ENCODE measurements at places on chromosomes 13 and 19.

- DNase-seq: no peak
Observed at GRCh38 chr19:7611541-7612279, 16.0 kb downstream of the CAMSAP3 start.

- no peak for DNase-seq
Observed at GRCh38 chr13:99297331-99297730, 9.9 kb downstream of the GPR183 start.

DNA sequence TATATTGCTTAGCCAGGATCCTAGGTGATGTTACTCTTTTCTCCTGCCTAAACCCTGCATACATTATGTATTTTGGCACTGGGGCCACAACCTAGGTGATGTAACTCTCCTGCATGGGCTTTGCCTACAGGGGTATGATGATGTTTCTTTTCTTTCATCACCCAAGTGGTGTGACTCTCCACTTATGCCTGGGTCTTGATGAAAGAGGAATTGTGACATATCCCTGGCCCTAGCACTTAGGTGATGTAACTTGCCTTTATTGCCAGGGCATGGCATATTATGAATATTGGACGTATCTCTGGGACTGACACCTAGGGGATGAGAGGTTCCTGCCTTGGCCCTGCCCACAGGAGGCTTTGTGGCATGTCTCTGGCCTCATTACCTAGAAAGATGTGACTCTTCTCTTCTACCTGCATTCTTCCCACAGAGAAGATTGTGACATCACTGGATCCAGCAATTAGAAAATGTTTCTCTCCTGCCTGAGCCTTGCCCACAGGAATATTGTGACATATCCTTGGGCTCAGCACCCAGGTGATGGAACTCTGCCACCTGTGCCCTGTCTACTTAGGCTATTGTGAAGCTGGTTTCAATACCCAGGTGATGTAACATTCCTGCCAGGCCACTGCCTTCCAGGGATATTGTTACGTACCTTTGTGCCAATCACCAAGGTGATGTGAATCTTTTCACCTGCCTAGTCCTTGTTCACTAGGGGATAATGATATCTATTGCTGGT is 27.3 kb upstream of the ZNF254 start:
- DNase-seq: no peak

GRCh38 chr13:32682130-32682529 is 95.9 kb downstream of the PDS5B start:
- DNase-seq: no peak

GRCh38 chr19:34662919-34663318 is 14.0 kb downstream of the SCGB2B2 start:
- DNase-seq: no peak

GRCh38 chr13:35992964-35993363 is 138.2 kb downstream of the DCLK1 start:
- no peak for DNase-seq

DNA sequence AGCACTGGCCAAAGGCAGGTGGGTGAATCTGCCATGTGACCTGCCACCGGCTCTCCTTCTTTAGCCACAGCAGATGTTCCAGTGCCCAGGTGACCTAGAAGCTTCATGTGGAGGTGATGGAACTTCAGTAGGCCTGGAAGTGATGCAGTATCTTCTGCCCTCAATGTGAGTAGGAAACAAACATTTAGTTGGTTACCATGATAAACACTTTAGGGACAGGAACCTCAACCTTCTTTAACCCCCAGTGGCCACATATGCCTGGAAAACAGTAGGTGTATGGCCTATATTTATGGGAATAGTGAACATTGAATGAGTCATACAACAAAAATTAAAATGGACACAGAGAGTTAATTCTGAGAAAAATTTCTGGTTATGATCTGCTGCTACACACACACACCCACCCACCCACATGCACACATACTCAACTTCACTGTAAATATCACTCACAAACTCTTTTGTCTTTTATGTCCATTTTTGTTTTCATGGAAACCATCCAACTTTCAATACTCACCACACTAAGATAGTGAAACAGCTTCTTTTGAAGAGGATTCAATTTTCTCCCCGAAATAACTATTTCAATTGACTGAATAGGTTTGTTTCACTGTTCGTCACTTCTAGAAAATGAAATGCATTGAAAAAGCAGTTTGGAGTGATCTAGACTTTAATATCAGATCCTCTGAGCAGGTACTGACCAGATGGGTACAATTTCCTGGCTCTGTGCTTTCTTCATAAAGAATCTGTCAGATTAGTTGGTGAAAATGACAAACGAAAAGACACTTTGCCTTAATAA is 97.3 kb downstream of the STARD13 start:
- no peak for DNase-seq

GRCh38 chr19:1520203-1520780 is 3.6 kb upstream of the PLK5 start:
- no peak for DNase-seq

- no peak for DNase-seq
Observed at GRCh38 chr19:15448778-15449619, 757 bp downstream of the WIZ start.

GRCh38 chr19:18128044-18128443 is 24.9 kb upstream of the PIK3R2 start:
- DNase-seq: no peak
